Fibroblast of skin of left quadriceps (primary cell): ENCODE measurements at places on chromosomes 1 and 21.

- no peak for DNase-seq
These were observed 173.3 kb downstream of the RWDD3 start for GRCh38 chr1:95407131-95407885.

DNA sequence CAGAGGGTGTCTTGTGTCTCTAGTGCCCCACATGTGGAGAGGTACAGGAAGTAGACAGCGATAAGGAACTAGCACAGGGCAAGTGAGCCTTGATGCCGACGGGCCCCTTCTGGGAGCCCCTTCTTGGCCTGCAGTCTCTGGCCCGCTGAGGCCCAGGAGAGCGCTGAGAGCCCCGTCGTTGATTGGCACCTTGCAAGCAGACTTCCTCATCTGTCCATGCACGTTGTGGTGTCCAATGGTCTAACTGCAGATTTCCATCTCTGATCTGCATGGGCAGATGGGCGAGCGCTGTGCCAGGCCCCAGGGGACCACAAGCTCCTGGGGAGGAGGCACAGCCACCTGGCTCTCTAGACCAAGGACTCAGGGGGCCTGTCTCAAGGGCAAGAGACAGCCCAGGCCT, 32.4 kb downstream of the PLEKHA6 start:
- DNase-seq: no peak

GRCh38 chr1:24899581-24900485, 30.2 kb downstream of the RUNX3 start:
- DNase-seq: no peak

- no peak for DNase-seq
These were observed 66.8 kb downstream of the SLX9 start for GRCh38 chr21:45006536-45007095.

- DNase-seq: peak; percentile 52
These were observed 25.6 kb downstream of the RAB4A start for GRCh38 chr1:229296541-229296941.

DNA sequence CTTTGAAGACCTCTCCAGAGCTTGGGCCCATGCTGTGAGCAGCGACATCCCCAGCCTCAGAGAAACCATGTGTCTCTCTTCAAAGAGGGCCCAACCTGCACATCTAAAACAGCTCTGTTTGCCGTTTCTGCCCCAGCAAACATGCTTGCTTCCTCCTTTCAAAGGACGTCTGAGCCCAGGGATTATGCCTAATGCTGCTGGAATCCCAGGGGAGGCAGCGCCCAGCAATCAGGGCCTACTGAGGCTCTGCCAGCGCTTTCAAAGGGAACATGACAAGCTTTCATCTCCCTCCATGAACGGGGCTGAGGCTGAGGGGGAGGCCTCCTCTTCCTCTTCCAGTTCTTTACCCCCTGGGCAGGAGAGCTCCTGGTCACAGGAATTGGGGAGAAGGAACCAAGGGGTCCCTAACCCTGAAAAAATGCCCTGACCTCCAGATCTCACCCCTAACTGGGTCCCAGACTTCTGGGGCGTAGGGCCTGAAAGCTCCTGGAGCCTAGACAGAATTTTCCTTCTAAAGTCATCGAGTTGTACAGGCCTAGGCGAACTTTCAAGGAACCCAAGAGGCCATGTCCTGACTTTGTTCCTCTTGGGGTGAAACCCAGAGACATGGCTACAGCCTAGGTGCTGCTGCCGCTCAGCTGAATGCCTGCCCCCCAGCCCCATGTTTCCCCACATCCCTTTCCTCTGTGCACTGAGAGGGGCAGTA, 13.4 kb upstream of the ASCL5 start:
- no peak for DNase-seq
